Sigmoid colon (tissue), 7 donors: ENCODE measurements at places on chromosomes 6 and 20. TPM values are rescaled to one million over a fixed set of nuclear protein-coding genes. Genes with fewer than 3 reads are reported as not detected.

GRCh38 chr6:15362274-15363160, 116.6 kb downstream of the JARID2 start:
- no peaks in the 10 kb centered on the region for H3K36me3 ChIP-seq
- H3K4me3 ChIP-seq = no peak overlapping the region
- H3K4me1 ChIP-seq = peaks cover 44% of the 10 kb centered on the region
- DNase-seq = no peak

DNA sequence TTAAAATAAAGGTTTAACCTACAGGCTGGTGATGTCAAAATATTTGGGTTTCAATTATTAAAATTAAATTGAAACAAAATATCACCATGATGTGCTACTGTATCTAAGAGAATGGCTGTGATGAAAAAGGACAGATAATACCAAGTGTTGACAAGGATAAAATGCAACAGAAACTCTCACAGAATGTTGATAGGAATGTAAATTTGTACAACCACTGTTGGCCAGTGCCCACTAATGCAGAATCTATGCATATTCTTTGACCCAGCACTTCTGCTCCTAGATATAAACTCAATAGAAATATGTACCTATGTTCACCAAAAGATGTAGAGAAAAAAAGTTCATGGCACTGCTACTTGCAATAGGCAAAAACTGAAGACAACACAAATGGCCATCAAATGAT, 41.1 kb upstream of the BTBD3 start:
- no peak overlapping the region for H3K4me3 ChIP-seq
- H3K27me3 ChIP-seq = no peaks in the 10 kb centered on the region
- H3K4me1 ChIP-seq = no peaks in the 10 kb centered on the region
- DNase-seq = no peak
- no peaks in the 10 kb centered on the region for H3K36me3 ChIP-seq
- no peak overlapping the region for H3K27ac ChIP-seq

DNA sequence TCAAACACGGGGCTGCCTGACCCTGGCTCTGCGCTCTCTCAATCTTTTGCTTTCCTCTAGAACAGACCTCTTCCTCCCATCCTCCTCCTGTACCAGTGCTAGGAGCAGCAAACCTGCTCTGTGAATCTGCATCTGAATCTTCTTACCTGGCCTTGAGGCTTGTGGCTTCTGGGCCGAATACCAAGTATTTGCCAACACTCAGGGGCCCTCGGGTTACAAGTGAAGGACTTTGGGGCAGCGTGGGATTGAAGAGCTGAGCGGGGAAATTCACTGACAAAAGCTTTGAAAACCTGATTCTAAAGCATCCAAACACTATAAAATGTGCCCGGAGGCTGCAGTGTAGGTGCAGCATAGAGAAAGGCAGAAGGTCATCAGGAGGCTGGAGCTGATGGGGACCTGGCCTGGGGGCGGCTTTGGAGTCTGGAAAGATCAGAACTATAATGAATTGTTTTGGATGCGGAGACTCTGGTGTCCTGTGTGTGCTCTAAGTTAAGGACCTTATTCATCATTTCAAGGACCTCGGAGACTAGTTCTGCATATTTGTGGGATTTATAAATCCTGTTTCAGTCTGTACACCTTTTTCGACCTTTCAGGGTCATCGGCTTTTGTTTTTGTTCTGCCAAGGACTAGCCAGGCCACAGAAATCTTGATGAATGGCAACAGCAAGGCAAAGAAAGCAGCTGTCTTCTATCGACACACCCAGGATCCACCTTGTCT, 16.4 kb upstream of the IGF2R start:
- no peaks in the 10 kb centered on the region for H3K27me3 ChIP-seq
- H3K4me3 ChIP-seq = no peak overlapping the region
- no peaks in the 10 kb centered on the region for H3K36me3 ChIP-seq
- no peaks in the 10 kb centered on the region for H3K4me1 ChIP-seq
- no peak for DNase-seq
- H3K27ac ChIP-seq = peak overlapping the region; percentile 49

DNA sequence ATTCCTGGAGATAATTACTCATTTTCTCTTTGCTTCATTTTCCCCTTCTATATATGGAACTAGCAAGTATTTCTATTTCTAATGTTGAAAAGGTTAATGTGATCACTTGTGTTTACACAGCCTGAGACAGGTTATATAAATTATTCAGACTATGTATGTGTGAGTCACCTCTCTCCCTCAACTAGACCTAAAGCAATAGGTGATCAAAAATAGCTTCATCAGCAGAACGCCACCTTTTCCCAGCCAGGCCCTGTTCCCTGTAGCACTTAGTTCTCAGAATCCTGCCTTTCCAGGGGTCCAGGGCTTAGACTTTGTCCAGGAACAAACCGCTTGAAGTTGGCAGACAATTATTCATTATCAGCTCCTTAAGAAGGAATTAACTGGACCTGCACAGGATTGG, 125.3 kb upstream of the EXOC2 start:
- no peak overlapping the region for H3K4me3 ChIP-seq
- no peak for DNase-seq
- H3K36me3 ChIP-seq = no peaks in the 10 kb centered on the region
- H3K27me3 ChIP-seq = no peaks in the 10 kb centered on the region
- H3K27ac ChIP-seq = no peak overlapping the region

DNA sequence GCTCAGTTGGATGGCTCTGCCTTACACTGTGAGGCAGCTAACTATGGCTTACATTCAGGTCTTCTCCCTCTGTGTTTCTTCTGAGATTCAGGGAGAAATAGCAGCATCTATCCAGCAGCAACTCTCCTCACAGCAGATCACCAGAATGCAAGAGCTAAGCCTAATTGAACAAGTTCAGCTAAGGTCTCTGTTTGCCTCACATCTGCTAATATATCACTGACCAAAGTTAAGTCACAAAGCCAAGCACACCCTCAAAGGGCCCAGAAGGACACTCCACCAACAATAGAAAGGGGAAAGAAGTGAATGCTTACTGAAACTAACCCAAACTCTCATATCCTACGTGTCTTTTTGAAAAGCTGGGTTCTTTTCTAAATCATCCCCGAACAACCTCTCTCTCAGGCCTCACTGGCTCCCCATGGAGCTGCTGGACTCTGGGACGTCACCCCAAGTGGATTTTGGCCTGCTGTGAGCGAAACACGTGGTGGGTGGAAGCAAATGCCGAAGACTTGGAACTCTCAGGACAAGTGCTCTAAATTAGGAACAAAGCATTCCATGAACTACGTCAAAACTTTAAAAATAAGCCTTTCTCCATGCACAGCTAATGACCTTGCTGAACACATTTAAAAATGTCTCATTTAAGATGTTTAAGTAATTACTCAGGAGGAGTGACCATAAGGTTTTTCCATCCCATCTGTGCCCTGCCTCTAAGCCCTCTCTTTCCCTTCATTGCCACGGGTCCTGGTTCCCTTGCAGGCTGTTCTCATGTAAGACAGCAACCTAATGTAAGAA, 167.5 kb upstream of the PLCB4 start:
- peak; percentile 77 for DNase-seq
- H3K36me3 ChIP-seq = no peaks in the 10 kb centered on the region
- H3K27me3 ChIP-seq = no peaks in the 10 kb centered on the region
- H3K27ac ChIP-seq = peak overlapping the region; percentile 2
- H3K4me3 ChIP-seq = no peak overlapping the region
- no peaks in the 10 kb centered on the region for H3K4me1 ChIP-seq

- no peaks in the 10 kb centered on the region for H3K36me3 ChIP-seq
- peak overlapping the region; percentile 98 for H3K27ac ChIP-seq
- H3K27me3 ChIP-seq = no peaks in the 10 kb centered on the region
- no peaks in the 10 kb centered on the region for H3K4me1 ChIP-seq
- peak overlapping the region; percentile 88 for H3K4me3 ChIP-seq
- no peak for DNase-seq
These were observed 660 bp downstream of the STXBP5 start for GRCh38 chr6:147204843-147205311.

GRCh38 chr20:59822291-59823029, 111.0 kb downstream of the SYCP2 start:
- peaks cover 8% of the 10 kb centered on the region for H3K4me1 ChIP-seq
- DNase-seq = no peak
- H3K36me3 ChIP-seq = no peaks in the 10 kb centered on the region

DNA sequence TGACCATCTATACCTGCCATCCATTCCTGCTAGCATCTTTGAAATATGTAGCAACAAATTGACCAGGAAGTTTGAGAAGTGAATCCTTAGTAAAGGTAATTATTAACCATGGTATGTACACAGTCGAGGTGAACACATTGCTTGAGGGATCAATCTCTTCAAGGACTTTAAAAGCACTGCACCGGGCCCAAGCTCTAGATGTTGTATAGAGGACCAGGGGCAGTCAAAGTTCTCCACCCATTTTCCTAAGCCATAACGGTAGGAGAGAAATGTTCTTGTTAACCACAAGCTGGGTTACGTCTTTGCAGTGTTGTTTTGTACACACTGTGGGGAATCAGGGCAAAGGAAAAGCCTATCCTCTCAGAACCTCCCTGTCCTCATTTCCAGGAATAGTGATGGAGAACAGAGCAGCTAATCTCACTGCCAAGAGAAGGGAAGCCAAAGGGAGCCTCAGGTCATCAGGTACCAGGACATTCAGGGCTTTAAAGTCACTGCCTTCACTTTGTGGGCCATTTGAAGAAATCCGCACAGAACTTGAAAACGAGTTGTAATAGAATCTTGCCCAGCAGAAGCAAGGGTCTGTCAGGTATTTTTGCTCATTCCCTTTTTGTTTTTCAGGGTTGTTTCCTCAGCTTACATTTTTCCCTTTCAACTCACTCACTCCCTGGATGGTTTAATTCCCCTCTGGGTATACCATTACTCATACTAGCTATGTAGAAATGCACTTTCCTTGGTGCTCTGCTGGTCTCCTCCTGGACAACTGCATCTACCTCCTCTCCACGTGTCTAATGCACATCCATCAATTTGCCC, 5.3 kb upstream of the PM20D2 start:
- H3K27ac ChIP-seq = peak overlapping the region; percentile 70
- no peak for DNase-seq
- H3K27me3 ChIP-seq = no peaks in the 10 kb centered on the region
- H3K4me1 ChIP-seq = peaks cover 27% of the 10 kb centered on the region

GRCh38 chr6:137692806-137693205, 174.3 kb upstream of the TNFAIP3 start:
- H3K27ac ChIP-seq = no peak overlapping the region
- no peak overlapping the region for H3K4me3 ChIP-seq
- no peak for DNase-seq
- H3K4me1 ChIP-seq = peaks cover 28% of the 10 kb centered on the region
- no peaks in the 10 kb centered on the region for H3K36me3 ChIP-seq

DNA sequence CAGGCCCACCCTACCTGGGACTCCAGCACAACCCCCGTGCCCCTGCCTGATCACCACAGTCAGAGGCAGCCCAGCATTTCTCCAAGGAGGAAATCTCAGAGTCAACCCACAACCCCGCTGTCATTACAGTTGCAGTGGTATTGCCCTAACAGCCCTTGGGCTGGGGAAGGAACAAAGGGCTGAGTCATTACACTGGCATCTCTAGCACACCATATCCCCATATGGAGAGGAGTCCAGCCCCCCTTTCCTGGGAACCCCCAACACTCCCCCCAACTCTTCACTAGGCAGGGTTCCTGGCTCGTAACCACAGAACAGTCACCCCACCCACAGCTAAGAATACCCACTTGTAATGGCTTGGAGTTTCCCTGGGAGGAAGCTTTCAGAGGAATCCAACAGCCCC, 149.4 kb upstream of the OGFRL1 start:
- H3K4me3 ChIP-seq = no peak overlapping the region
- H3K36me3 ChIP-seq = no peaks in the 10 kb centered on the region
- no peaks in the 10 kb centered on the region for H3K27me3 ChIP-seq
- no peak for DNase-seq
- no peaks in the 10 kb centered on the region for H3K4me1 ChIP-seq

DNA sequence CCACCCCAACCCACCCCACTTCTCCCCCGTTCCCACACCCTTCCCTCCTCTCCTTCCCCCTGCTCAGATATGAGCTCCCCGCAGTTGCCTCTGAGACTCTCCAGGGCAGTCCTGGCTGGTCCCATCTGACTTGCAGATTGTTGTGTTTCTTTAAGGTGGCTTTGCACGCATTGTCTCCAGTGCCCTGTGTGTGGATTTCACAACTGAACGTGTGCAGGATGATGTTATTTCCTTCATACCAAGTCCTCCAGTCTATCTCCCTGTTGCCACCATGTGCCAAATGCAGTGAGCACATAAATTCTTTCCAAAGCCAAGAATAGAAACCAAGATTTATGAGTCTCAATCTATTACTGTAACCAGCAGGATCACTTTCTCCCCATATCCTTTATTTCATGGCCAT, 79.1 kb downstream of the TMEM242 start:
- H3K4me3 ChIP-seq = no peak overlapping the region
- no peaks in the 10 kb centered on the region for H3K27me3 ChIP-seq
- no peak for DNase-seq

GRCh38 chr6:112037783-112038216, 16.1 kb upstream of the CCN6 start:
- no peaks in the 10 kb centered on the region for H3K36me3 ChIP-seq
- no peaks in the 10 kb centered on the region for H3K27me3 ChIP-seq
- peak; percentile 93 for DNase-seq

GRCh38 chr6:117653949-117654348, 21.3 kb upstream of the NUS1 start:
- no peak for DNase-seq
- H3K27ac ChIP-seq = no peak overlapping the region

GRCh38 chr20:38353316-38353715, 7.0 kb downstream of the LBP start:
- H3K4me1 ChIP-seq = no peaks in the 10 kb centered on the region
- H3K36me3 ChIP-seq = no peaks in the 10 kb centered on the region
- H3K27me3 ChIP-seq = no peaks in the 10 kb centered on the region
- DNase-seq = no peak
- H3K4me3 ChIP-seq = no peak overlapping the region

DNA sequence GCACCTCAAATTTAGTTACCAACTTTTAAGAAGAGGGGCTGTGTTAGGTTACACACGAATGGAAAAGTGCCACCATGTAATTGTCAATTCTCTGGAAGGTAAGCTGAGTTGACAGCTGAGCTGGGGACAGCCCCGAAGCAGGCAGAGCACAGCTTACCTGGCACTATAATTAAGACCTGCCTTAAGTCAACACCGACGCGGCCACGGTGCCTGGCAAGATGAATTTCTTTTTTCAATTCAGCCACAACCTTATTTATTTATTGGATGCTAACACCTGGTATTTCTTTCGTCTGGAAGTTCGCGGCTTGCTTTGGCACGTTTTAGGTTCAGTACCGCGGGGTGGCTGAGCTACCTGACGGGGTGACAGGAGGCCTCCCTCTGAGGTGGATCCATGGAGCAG, 40.6 kb upstream of the NFATC2 start:
- DNase-seq = no peak
- no peaks in the 10 kb centered on the region for H3K36me3 ChIP-seq
- no peak overlapping the region for H3K4me3 ChIP-seq
- no peak overlapping the region for H3K27ac ChIP-seq

GRCh38 chr6:158272324-158272723, 39.9 kb upstream of the TULP4 start:
- no peak for DNase-seq
- H3K4me1 ChIP-seq = peaks cover 5% of the 10 kb centered on the region
- no peak overlapping the region for H3K27ac ChIP-seq
- H3K4me3 ChIP-seq = no peak overlapping the region

GRM1 gene
- 0.36 TPM for total RNA-seq

MAP3K7 gene
- total RNA-seq = 21.2 TPM

LY6G6C gene
- not detected for total RNA-seq

CPXM1 gene
- 0.54 TPM for total RNA-seq

TGM2 gene
- 20.7 TPM for total RNA-seq

C20orf173 gene
- not detected for total RNA-seq

CST4 gene
- total RNA-seq = not detected
